CD14-positive monocyte (primary cell): ENCODE measurements at places on chromosomes 16 and 17.

DNA sequence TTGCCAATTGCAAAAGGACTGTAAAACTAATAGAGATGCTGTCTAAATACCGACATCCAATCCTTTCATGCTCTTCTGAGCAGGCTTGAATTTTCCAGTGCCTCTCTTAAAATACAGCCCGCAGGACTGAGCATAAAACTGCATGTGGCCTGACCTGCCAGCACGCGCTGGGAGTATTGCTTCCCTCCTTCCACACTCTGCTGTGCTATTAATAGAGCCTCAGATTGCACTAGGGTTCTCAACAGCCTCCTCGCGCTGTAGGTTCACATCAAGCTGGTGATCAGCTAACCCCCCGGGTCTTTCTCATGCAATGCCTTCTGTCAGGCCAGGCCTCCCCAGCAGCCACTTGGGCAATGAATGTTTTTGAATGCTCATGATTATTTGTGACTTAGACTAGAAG is 14.2 kb upstream of the MSI2 start:
- no peak for DNase-seq

- no peak for DNase-seq
Measured at GRCh38 chr16:58098207-58099096, 30.7 kb downstream of the CFAP20 start.

GRCh38 chr17:55308613-55309391 is 44.0 kb downstream of the HLF start:
- no peak for DNase-seq

GRCh38 chr17:1709971-1710806 is at the start of gene TLCD2:
Gene TLCD2 (minus strand): TSS chr17:1710377. CDS start chr17:1710242, 135 bp downstream.
- DNase-seq: no peak

GRCh38 chr17:12406623-12407215 is 259.0 kb upstream of the MYOCD start:
- DNase-seq: no peak

DNA sequence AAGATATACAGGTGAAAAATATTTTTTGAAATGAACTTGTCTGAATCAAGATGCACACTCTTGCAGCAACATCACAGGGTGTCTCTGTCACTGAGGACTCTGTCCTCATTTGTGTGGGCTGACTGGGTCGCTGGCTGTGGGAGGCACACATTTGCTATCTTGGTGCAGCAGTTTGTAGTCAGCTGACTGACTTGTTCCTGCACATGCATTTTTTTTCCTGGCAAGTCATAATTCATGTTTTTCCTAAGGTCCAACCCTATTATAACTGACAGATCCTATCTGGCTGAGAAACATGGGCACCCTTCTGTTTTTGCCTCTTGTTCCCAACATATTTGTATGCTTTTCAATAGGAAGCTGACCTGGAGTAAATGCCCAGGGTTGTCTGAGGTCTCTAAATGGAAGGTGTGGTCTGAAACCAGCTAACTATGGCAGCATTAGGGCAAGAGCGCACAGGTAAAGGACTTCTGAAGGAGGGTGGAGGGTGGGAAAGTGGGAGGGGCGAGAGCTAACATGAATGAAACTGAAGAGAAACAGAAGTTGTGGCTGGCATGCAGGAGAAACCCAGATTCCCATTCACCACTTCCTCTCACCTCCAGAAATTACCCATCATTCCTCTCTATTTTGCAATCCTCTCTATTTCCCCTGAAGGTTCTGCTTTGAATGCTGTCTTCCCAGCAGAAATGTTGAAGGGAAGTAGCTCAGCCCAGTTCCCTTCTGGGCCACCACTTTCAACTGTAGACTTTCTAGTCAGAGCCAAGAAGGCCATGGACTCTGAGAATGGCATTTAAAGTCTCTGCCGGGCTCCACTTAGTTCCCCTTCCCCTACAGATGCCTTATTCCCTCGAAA is 166.1 kb downstream of the PRKCA start:
- peak; percentile 87 for DNase-seq

DNA sequence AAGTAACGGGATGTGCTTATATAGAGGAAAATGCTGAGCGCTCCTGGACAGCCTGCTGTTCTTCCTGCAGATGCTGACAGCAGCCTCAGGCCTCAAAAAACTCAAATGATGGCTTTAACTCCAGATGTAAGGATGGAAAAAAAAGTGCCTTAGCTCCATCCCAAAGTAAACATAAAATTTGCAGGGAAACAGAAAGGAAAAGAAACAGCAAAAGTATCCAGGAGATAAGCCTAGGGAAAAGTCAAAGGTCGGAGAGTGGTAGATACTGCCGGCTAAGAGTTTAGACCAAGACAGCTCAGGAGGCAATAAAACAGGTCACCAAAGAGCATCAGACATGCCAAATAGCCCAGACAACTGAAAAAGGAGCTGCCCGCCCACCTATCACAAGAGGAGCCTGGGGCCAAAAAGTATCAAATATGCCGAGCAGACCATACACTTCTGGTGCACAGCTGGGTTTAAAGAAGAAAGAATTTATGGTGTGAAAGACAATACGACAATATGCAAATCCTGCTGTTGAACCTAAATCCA is 6.9 kb downstream of the KRT31 start:
- no peak for DNase-seq

- no peak for DNase-seq
Measured at GRCh38 chr17:32553168-32553567, 66.4 kb downstream of the CDK5R1 start.

DNA sequence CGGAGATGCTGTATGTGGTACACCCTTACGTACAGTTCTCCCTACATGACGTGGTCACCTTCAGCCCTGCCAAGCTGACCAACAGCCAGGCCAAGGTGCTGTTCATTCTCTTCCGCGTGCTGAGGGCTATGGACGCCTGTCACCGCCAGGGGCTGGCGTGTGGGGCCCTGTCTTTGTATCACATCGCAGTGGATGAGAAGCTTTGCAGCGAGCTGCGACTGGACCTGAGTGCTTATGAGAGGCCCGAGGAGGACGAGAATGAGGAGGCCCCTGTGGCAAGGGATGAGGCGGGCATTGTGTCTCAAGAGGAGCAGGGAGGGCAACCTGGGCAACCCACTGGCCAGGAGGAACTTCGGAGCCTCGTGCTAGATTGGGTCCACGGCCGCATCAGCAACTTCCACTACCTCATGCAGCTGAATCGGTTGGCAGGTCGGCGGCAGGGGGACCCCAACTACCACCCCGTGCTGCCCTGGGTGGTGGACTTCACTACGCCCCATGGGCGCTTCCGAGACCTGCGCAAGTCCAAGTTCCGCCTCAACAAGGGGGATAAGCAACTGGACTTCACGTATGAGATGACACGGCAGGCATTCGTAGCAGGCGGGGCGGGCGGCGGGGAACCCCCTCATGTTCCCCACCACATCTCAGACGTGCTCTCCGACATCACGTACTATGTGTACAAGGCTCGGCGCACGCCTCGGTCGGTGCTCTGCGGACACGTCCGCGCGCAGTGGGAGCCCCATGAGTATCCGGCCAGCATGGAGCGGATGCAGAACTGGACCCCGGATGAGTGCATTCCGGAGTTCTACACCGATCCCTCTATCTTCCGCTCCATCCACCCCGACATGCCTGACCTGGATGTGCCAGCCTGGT is 1.4 kb downstream of the WDR81 start:
- DNase-seq: no peak

DNA sequence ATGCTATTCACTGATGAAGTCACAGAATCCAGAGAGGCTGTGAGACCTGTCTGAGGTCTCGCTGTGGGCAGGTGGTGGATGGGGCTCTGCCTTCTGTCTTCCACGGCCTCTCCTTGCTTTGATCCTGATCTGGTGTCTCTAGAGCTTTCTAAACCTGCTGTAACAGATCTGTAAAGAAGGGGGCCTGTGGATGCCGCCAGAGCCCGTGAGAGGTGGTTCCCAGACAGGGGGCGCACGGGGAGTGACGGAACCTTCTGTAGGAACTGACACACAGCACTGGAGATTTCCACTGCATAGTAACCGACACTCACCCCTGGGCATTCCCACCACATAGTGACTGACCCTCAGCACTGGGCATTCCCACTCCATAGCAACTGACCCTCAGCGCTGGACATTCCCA is 16.0 kb downstream of the CBFA2T3 start:
- no peak for DNase-seq

DNA sequence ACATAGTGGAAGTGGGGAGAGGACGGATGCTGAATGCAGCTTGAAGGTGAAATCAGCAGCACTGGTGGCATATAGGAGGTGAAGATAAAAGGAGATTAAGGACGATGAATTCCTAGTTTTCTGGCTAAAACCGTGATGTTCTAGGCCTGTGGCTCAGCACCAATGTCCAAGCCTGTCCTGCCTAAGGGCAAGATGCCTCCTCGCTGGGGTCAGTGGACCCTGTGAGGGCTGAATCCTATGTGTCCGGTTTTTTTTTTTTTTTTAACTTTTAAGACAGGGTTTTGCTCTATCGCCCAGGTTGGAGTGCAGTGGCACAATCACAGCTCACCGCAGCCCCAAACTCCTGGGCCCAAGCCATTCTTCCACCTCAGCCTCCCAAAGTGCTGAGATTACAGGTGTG is 12.8 kb downstream of the CPNE2 start:
- DNase-seq: no peak

- DNase-seq: no peak
Measured at GRCh38 chr17:73311428-73311780, 397 bp downstream of the CDC42EP4 start.

DNA sequence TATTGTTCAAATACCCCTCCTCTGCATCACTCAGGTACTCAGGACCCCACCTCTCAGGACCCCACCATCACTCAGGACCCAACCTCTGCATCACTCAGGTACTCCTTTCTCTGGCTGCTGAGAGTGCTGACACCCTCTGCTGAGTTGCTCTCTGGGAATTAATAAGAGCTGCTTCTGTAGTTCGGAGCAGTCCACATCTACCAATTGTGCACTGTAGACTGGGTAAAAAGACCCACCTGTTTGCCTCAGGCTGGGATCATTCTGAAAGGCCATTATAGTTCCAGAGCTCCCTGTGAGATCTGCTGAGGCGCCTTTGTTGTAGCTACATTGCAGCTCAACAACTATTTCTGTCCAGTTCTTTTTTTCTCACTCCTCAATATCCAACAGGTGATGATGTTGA is 276.3 kb upstream of the MYOCD start:
- DNase-seq: no peak

DNA sequence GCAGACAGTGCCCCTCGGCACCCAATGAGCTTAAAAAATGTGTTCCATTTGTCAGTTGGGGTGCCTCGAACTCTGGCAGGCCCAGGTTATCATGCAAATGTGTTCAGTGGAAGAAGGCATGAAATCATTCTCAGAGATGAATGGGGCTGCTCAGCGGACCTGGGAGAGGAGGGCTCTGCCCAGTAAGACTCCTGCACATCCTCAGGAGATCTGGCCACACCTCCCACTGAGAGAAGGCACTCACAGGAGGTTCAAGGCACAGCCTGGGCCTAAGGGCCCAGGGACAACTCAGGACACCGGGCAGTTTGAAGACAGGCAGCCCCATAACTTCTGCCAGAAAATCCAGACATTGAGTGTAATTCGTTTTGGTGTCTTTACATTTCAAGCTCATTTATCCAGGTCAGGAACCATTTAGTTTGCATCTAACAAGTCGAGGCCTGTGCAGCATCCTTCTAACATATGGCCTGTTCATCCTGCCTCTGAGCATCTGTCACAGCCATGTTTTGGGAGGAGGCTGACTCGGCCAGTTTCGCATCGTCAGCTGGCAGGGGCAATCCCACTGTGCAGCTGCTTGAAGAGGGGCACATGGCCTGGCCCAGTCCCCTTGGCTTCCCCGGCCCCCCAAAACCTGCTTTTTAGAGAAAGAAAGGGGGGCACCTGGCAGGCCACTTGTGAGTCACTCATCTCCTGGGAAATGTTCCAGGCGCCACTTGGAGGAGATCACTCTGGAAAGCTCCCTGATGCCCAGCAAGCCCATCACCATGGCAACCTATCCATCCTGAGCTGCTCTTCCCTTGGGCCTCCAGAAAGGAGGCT is 31.2 kb upstream of the BCAR1 start:
- DNase-seq: no peak

GRCh38 chr17:68004201-68004600 is 7.9 kb upstream of the C17orf58 start:
- no peak for DNase-seq
